AG08395 (cell line): ENCODE measurements at places on chromosomes 3 and 15.

GRCh38 chr3:160003520-160004128 is 15.0 kb downstream of the IL12A start:
- DNase-seq, result peak; percentile 56

- DNase-seq, result no peak
Observed at GRCh38 chr15:44554934-44555723, 18.2 kb downstream of the EIF3J start.

GRCh38 chr15:62854420-62855084 is 188.0 kb upstream of the TPM1 start:
- no peak for DNase-seq

- DNase-seq, result no peak
Observed at GRCh38 chr15:37550360-37551024, 383.9 kb upstream of the TMCO5A start.

DNA sequence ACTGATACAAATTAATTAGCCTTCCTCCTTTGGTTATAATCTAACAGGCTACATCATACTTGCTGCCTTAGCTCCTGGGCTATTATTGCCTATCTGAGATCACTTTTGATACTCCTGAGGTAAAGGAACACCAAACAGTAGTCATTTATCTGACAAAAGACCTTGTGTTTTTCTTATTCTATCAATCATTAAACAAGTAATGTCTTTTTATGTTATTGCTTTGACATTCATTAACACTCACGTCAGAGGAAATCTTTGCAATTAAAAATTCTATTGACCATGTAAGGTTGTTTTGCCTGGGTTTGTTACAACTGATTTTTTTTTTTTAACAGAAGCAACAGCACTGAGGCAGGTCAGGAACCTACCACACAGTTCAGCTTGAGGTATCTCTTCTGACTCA is 366.3 kb downstream of the MECOM start:
- no peak for DNase-seq

DNA sequence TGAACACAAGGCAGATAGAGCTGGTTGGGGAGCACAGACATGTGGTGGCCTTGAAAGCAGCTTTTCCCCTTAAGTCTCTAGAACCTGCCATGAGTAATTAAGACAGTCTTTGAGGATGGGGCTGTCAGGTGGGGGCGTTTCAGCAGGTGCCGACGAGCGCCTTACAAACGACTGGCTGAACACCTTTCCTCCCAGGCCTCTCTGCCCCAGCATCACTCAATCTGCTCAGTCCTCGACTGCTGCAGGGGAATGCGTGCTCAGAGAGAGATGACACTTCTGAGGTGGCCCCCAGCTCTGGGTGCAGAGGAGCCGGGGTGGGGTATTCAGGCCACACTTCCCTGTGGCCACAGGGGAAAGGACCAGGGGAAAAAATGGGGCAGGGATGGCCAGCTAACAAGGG is 8.1 kb upstream of the NCKIPSD start:
- DNase-seq, result no peak

- no peak for DNase-seq
Observed at GRCh38 chr15:38307251-38307650, 54.6 kb downstream of the SPRED1 start.

GRCh38 chr3:105867712-105868430 is 941 bp downstream of the CBLB start:
- no peak for DNase-seq

DNA sequence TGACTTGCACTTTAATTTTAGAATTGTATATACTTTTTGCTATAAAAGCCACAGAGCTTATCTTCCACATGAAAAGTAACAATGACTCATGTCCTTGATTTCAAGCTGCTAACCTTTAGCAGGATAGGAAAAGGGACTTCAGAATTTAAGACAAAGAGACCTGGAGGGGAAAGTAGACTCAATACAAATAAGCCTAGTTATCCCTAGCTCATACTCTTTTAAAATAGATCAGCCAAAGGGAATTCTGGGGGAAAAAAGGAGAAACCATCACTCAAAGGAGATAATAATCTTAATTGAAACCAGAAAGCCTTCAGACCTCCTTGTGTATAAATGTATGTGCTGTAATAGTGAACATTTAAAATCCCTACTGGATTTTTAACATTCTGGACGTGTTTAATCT is 930.3 kb downstream of the NTRK3 start:
- no peak for DNase-seq

DNA sequence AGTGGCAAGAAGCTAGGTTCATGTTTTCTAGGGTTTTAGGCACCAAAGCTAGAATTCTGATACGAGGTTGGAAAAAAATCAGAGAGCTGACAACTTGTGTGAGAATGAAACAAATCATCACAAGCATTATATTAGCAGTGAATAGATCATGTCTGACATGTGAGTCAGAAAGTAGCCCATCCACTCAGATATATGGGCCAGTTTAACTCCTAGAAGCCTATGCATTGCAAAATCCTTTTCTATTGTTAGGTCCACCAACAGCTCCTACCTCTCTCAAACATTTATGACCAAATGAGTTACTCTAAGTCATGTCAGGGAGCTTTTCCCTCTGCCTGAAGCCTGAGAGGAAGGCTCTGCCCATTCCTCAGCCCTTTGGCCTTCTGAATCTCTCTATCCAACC is 44.0 kb downstream of the KBTBD12 start:
- no peak for DNase-seq

DNA sequence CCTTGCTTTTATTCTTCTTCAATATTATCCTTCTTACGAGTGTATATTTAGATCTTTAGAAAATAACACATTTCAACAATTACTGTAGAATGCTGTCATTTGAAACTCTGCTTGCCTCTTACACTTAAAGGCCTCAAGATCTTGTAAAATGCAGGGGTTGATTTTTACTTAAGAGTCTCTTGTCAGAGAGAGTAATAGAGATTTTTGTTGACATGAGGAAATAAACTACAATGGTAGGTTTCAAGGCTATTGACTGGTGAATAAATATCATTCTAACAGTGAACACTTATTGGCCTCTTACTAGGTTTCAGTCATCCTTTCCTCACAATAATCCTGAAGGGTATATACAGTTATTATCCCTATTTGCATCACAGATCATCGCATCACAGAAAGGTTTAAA is 344.6 kb downstream of the GBE1 start:
- DNase-seq, result no peak

- peak; percentile 52 for DNase-seq
Observed at GRCh38 chr3:186825294-186825821, 17.2 kb upstream of the ADIPOQ start.

DNA sequence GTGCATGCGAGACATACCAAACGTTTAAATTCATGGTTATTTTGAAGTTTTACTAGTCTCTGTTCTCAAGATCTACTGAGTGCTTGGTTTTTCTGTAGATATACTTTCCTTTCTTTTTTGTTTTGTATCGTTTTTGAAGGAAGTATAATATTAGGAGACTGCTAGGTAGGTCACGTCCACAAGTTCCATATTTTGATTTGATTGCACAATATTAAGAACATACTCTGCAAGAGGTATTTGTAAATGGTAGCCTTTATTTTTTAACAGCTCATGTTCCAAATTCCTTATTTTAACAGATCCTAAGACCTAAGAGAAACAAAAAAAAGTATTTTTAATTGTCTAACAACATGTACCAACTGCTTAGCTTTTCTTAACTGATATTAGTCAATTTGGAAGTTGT is 156.7 kb downstream of the SERPINI1 start:
- DNase-seq, result no peak

DNA sequence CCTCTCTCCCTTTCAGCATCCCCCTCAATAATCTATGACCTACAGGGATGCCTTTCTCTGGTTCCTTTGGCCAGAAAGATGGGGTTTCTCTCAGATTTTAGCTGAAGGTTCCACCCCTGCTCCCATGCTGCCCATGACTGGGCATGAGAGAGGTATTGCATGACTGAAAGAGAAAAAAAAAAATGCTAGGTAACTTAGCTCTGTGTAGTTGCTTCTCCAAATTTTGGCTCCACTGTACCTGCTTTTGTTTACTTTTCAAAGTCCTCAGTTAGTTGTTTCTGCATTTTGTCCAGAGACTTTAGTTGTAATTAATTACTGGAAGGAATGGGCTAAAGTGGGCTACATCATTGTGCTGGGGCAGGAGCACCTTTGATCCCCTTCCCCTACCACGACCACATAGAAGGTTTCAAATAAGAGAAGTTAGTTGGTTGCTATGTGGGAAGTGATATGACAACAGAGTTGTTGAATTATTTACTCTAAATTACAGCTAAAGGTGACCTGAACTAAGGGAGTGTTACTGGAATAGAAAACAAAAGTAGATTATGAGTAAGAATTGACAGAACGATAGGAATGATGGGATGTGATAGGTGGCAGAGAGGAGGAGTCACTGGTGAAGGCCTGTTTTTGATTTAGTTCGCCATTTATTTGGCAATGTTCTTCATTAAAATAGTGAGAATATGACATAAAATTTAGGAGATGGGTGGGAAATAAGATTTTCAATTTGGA is 605.4 kb upstream of the NR2F2 start:
- no peak for DNase-seq

GRCh38 chr15:73240866-73241499 is 127.8 kb downstream of the HCN4 start:
- DNase-seq, result peak; percentile 60

DNA sequence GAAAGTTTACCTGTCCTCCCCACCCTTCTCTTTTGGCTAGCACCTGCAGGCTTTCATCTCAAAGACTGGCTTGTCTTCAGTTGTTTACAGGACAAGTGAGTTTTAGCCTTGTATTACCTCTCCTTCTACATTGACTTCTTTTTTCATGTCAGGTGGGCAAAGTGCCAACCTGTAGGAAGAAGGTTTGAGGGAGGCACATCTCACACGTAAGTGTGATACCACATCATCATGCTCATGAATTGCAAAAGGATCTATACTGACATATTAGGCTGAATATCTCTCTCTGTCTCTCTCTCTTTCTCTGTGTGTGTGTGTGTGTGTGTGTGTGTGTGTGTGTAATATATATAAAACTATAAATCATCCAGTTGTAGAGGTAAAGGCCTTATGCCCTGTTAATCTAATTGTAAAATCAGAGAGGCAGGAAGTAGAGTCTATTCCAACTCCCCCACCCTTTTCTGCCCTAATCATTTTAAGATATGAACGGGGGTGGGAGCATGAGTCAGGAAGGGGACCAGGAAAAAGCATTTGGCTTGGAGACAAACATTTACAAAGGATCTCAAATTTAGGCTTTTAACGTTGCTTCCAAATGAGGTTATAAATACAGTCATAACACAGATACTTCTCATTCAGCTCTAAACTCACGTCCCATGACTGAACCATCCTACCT is 107.0 kb upstream of the PFN2 start:
- DNase-seq, result no peak

GRCh38 chr3:132090921-132091320 is 56.1 kb upstream of the CPNE4 start:
- no peak for DNase-seq

- no peak for DNase-seq
Observed at GRCh38 chr3:128266453-128266852, 113.2 kb downstream of the EEFSEC start.

DNA sequence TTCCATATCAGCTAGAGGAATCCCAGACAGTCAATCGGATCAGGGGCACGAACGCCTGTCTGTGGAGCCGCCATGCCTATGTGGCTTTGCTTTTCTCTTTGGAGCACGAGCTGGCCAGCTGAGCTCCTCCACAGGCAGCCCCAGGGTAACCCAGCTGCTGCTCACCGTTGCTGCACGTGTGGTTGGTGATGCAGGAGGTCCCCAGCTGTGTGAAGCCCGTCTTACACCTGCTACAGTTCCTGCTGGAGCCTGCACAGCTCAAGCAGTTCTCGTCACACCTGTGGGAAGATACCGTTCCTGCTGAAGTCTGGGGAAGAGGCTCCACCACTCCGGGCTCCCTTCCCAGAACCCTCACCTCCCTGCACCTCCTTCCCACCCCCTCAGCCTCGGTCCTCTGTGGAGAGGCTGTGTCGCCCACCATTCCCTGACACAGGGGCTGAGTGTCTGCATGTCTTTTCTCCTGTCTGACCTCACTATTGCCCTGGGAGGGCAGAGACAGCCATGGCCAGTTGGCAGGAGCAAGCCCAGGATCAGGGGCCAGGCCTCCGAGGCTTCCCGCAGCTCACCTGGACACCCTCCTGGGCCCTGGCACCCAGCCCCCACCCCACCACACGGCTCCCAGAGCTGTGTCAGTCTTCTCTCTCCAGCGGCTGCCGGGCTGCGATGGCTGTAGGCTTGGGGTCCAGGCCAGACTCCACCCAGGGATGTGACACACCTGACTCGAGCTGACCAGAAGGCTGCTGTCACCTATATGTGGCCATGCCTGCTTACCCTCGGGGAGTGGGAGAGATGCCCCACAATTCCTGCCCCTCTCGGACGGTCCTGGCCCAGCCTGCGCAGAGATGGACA is 12.2 kb upstream of the SNRPA1 start:
- no peak for DNase-seq

DNA sequence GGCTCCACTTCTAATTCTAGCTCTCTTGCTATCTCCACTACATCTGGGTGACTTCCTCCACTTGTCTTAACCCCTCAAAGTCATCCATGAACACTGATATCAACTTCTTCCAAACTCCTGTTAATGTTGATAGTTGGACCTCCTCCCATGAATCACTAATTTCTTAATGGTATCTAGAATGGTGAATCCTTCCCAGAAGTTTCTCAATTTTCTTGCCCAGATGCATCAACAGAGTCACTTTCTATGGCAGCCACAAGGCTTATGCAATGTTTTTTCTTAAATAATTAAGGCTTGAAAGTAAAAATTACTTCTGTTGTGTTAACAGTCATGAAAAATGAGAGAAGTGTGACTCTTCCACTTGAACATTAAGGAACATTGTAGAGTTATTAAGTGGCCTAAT is 164.3 kb downstream of the PCCB start:
- DNase-seq, result no peak

GRCh38 chr3:124676236-124676635 is 54.0 kb upstream of the UMPS start:
- peak; percentile 62 for DNase-seq

- DNase-seq, result no peak
Observed at GRCh38 chr3:168975576-168975975, 687.9 kb downstream of the MECOM start.

DNA sequence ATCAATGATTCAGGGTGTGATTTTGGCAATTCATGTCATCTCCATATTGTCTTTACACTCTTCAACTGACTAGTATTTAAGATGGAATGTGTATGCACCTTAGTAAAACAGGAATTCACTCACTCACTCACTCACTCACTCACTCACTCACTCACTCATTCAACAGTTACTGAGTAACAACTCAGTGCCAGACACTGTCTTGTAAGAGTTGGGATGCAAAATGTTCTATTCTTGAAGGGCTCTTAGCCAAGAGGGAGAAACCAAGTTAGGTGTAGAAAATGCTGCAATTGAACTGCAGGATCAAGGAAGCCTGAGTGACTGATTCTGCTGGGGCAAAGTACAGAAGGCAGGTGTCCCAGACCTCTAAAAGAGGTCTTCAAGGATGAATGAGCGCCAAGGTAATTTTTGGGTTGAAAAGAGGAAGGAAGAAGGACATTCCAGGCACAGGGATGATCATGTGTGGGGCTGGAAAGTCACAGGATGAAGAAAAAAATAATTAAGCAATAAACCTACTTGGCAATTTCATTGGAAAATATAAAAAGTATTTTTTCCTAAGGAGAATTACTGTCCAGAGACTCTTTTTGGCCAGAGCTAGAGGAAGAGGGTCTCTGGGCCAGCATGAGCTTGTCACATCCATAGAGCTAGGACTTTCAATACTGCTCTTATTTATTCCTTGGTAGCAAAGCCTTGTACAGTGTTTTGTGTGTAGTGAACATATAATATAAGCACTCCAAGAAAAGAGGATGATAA is 58.9 kb upstream of the ETV5 start:
- DNase-seq, result no peak

GRCh38 chr15:90343302-90343790 is 8.7 kb upstream of the ZNF774 start:
- peak; percentile 27 for DNase-seq

GRCh38 chr15:76393614-76394013 is 57.0 kb downstream of the ISL2 start:
- DNase-seq, result no peak
